ENCODE measurements at places on chromosomes 5 and 9.

GRCh38 chr5:111983459-111983858 is 226.5 kb upstream of the NREP start:
- DNase-seq, result no peak

DNA sequence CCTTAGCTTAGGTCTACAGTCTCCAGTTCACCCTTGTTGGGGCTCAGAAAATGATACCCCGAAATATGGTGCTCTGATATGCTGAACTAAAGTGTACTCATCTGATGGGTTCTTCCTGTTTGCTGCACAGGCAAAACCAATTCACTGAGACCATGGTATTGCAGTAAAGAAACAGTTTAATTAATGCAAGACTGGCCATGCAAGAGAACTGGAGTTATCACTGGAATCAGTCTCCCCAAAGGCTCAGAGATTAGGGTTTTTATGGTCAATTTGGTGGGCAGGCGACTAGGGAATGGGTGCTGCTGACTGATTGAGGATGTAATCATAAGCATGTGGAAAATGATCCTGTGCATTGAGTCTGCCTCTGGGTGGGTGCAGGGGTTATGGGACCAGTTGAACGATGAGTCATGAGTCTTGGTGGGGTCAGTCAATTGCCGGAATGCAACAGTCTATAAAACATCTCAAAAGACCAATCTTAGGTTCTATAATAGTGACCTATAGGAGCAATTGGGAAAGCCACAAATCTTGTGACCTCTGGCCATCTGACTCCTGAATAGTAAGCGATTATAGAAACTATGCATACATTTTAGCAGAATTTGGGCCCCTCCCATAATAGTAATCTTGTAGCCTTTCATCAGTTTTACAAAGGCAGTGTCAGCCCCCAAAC is 113.0 kb upstream of the ANKRD55 start:
- DNase-seq, result no peak

DNA sequence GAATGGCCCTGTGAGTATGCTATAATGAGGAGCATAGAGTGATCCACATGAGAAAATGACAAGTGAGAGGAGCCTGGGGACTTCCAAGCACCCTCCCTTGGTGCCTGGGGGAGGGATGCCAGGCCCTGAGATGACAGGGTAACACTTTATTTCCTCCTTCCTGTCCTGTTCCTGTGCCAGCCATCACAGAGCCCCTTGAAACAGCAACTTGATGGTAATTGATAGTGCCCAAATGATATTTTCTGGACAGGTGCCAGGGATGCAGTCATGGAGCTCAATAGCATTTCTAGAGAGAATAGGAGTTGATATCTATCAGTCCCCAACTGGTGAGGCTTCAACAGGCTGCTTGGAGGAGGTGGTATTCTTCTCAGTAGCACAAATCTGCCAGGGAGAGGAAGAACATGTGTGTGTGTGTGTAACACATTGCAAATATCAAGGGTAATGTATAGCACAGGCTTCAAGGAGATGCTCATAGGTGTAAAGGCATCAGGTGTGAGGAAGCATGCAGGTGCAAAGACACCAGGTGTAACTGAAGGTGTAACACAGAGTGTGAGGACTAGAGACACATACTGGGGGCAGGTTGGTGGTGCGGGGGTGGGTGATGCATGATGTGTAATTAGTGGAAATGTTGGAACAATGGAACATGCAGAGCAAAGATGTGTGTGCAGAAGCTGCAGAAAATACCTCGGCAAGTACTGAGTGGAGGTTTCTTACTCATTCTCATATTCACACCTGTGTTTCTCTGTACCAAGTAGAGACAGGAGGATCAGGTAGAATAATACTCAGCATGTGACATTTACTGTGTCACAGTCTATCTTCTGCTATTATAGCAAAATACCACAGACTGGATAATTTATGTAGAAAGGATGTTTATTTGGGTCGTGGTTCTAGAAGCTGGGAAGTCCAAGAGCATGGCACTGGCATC is 18.1 kb upstream of the WWC1 start:
- DNase-seq, result no peak

DNA sequence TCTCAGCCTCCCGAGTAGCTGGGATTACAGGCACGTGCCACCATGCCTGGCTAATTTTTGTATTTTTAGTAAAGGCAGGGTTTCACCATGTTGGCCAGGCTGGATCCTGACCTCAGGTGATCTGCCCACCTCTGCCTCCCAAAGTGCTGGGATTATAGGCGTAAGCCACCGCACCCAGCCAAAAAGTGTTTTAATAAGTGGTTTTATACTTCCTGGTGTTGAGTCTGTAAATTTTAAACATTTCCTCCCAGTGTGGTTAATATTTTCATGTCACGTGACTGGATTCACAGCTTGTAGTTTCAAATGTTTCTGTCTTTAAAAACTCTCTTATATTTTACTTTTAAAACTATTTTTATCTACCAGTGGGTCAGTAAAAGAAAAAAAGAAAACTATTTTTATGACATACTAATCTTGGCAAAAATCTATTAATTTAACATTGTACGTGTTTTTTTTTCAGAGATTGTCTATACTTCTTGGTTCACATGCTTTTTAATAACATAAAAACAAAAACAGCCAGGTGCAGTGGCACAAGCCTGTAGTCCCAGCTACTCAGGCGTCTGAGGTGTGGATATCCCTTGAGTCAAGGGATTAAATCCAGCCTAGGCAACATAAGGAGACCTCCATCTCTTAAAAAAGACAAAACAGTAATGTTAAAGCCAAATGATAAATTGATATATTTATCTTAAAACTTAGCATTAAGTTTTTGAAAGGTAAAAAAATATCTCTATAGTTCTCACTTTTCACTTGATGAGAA is 117.1 kb downstream of the DMXL1 start:
- DNase-seq, result no peak

- no peak for DNase-seq
These were observed 8.3 kb upstream of the CXXC5 start for GRCh38 chr5:139639619-139640380.

DNA sequence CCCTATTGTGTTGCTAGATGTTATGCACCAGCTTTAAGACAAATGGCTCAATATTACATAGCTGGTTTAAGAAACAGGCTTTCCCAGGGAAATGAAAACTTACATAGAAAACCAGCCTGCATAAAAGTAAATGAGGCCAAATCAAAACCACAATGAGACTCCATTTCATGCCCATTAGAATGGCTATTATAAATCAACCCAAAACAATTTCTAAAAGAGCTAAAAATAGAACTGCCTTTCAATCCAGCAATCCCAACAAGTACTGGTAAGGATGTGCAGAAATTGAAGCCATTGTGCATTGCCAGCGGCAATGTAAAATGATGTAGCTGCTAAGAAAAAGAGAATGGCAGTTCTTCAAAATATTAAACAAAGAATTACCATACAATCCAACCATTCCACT is 1170.0 kb upstream of the CDH9 start:
- no peak for DNase-seq

GRCh38 chr5:33468775-33469435 is 28.1 kb downstream of the TARS1 start:
- no peak for DNase-seq

GRCh38 chr5:32067774-32068470 is 106.2 kb downstream of the GOLPH3 start:
- DNase-seq, result no peak

DNA sequence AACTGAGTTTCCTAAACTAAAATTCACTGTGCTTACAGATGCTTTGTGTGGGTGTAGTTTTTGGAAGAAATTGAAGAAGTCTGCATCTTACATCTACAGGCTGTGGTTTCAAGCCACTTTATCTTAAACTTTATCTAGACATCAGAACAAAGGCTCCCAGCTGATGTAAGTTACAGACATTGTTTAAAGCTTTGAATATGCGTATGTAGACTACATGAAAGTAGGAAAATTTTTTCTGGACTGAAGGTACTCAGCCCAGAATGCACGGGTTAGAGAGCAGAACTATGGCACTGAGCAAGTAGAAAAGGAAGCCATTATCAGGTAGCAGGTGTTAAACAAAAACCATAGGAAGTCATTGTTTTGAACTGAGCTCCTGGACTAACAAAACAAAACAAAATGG is 185.4 kb downstream of the TTC39B start:
- DNase-seq, result no peak

DNA sequence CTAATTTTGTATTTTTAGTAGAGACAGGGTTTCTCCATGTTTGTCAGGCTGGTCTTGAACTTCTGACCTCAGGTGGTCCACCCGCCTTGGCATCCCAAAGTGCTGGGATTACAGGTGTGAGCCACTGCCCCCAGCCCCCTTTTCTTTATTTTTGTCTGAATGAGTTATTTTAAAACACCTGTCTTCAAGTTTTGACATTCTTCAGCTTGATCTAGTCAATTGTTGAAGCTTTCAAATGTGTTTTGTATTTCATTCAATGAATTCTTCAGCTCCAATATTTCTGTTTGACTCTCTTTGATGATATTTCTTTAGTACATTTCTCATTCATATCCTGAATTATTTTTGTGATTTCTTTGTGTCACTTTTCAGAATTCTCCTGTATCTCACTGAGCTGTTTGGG is 486.2 kb downstream of the DMAC1 start:
- DNase-seq, result no peak

GRCh38 chr5:137336565-137337120 is 162.5 kb downstream of the SPOCK1 start:
- DNase-seq, result no peak

DNA sequence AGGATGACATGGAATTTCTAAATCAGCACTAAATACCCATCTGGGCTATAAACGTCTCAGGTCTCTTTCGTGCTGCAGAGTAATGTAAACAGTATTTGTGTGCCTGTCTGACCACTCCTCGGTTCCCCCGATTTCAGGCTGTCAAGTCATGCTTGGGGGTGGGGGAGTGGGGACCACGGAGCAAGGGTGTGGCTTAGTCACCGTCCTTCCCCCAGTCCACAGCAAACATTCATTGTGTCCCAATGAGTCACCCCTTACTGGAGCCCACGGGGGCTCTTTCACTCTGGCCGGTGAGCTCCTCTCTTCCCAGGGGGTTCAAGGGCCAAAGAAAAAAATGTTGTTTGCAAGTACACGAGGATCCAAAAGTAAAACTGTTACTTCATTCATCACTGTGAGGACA is 72.4 kb upstream of the ICE1 start:
- DNase-seq, result no peak

- no peak for DNase-seq
These were observed 51.4 kb upstream of the XPA start for GRCh38 chr9:97748525-97748924.

DNA sequence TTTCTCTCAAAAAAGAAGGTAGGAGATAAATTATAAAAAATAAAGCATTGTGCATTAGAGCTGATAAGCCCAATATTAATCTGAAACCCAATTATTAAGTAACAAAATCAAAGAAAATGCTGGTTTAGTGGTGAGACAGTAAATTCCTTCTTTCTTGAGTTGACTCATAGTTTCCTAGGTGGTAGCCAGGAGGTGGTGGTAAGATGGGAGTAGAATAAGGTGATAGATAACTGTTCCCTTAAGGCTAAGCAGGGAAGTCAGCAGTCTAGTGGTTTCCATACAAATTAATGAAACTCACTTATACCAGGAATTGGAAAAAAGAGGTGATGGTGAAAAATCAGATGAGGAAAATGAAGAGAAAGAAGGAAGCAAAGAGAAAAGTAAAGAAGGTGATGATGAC is 23.2 kb downstream of the LYSMD3 start:
- no peak for DNase-seq

DNA sequence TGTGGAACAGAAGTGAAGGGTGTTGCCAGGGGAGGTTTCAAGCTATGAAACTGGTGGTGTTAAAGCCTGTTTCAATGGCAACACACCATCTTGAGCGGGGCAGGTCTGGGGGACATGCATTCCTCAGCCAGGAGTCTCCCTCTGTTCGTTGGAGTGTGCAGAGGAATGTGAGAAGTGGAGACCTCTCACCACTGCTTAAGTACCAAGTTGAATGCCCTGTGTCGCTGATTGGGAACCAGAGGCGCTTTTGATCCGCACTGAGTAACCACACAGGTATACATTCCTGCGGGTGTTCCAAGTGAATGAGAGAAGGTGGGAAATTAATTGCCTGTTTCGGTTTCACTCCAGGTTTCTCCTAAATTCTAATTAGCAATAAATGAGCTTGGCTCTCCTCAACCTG is 99.4 kb downstream of the LIX1 start:
- DNase-seq, result no peak

DNA sequence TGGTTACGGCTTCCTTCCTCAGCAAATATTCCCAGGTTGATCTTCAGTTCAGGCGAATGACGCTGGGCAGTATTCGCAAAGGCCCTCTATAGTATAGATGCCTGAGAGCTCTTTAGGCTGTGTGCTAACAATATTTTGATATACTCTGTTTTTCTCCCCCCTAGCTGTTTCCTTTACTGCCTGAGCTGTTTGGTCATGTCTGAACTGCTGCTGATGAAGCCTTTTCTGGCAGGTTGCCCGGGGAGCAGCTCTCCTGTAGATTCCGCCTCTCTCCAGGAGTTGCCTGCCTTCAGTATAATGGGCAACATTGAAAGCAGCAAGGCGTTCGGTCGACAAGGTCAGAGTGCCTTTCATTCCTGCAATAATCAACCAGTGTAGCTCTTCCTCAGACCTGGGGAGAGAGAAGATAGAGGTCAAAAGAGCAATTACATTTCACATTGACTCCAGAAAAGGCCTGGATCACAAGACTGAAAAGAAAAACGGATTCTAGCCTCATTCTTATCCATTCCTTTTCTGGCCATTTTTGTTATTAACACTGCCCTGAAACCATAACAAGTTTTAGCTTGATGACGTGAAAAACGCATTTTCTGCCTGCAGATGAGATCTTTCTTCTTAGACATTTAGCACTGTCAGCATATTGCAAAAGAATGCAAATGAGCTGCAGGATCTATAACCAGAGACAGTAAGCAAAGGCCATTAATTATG is 60.1 kb upstream of the ZNF608 start:
- no peak for DNase-seq

DNA sequence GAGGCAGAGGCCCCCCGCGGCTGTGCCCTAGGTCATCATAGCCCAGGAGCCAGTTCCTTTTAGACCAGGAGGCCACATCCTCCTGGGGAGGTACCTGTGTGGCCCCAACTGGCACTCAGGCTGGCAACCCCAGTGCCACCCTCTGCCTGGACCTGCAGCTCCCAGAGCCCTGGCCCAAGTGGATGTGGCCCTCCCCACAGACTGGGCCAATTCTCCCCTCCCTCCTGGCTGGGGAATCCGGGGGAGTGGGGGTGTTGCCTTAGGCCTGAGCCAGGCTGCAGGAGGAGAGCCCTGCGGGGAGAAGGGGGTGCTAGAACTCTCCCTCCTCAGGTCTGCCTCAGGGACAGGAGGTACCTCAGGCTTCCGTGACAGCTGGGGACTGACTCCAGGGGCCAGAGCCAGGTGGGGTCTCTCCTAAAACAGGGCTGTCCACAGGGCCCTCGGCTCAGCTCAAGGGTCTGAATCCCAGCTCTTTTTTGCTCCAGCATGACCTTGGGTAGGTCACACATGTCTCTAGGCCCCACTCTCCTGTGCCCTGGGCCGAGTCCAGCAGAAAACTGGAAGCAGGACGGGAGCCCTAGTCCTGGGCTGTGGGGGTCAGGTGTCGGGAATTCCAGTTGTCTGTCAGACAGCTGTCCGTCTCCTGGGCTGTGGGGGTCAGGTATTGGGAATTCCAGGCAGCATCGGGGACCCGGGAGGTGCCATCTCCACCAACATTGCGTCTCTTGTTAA is 9.6 kb downstream of the DNLZ start:
- DNase-seq, result no peak

All from Panc1 (cell line).